ENCODE measurements at places on chromosomes 5 and 9. TPM values are rescaled to one million over a fixed set of nuclear protein-coding genes. Genes with fewer than 3 reads are reported as not detected.

DNA sequence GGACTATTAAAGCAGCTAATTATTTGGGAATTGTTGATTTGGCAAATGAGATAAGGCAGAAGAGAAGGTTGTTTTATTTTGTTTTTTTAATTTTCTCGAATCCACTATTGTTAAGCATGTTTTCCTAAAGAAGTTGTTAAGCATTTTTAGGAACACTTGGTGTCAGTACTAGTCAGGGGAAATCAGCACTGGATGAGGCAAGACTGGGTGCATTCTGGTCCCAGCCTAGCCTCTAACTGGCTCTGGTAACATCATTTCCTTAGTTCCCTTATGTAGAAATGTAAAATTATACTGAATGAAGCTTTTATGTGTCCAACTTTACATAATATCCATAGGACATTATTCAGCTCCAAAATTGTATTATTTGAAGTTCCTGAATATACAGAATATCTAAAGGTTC lies 196.1 kb downstream of the PCSK5 start:
- no peak for DNase-seq

- peak; percentile 79 for DNase-seq
Measured at GRCh38 chr5:179793468-179794139, at the start of gene LTC4S. LTC4S (plus strand) TSS chr5:179793986; CDS start chr5:179794081, 95 bp downstream.

- DNase-seq, result no peak
Measured at GRCh38 chr9:130883479-130883878, 13.1 kb downstream of the QRFP start.

DNA sequence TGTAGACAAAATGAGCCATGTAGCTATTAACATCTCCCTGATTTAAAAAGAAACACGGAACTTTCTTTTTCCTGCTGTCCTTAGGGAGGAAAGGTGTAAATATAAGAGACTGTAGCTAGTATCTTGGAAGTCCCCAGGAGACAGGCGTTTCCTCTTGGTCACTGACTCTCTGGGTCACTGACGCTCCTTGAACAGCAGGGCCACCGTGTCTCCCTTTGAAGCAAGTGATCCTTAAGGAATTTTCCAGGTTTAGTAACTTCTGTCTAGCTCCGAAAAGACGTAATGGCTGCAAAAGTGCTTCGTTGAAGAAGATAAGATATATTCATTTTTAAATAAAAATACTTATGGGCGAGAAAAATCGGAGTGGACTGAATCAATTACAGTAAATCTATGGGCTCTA lies 745 bp upstream of the CLTA start:
- no peak for DNase-seq

- no peak for DNase-seq
Measured at GRCh38 chr5:71925608-71926091, 181.6 kb upstream of the MAP1B start.

DNA sequence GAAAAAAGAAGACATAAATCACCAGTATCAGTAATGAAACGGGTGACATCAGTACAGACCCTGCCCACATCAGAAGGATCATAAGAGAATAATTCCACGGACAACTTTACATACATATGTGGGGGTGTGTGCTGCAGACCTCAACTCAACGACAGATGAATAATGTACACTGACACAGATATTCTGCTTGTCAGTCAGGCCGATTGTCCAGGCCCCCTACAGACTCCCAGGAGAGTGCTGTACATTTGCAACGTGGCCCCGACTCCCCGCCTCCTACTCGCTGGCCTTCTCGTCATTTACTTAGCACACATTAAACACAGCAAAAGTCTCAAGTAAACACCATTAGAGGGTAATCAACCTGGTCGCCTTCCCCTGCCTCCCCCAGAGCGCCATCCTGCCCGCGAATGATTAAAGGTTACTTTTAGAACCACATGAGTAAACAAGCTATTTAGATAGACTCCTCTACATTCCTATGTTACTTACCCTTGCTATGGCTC lies 3.5 kb upstream of the TMED9 start:
- no peak for DNase-seq

DNA sequence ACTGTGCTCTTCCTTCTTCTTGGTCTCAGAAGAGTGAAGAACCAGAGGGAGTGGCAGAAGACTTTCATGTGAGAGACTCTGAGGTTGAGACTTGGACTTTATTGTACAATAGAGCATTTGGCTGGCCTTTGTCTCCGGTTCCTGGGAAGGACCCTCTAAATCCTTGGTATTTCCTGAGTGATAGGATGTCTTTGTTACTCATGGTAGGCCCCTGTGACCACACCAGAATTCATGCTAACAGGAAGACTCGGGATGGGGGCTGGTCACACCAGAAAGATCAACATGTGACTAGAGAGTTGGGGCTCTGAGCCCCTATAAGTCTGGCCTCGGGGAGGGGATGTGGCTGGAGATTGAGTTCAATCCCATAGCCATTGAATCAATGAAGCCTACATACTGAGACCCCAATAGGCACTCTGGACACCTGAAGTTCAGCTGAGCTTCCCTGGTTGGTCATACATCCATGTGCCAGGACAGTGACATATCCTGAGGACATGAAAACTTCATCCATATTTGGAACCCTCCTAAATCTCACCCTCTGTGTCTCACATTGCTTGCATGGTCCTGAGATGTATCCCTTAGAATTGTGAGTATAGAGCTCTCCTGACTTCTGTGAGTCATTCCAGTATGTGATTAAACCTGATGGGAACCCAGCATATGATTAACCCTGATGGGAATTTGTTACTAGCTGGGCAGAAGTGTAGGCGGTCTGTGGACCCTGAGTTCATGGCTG lies 201.7 kb downstream of the GADD45G start:
- DNase-seq, result no peak

GRCh38 chr5:1936413-1936812 lies 53.7 kb upstream of the IRX4 start:
- DNase-seq, result no peak

DNA sequence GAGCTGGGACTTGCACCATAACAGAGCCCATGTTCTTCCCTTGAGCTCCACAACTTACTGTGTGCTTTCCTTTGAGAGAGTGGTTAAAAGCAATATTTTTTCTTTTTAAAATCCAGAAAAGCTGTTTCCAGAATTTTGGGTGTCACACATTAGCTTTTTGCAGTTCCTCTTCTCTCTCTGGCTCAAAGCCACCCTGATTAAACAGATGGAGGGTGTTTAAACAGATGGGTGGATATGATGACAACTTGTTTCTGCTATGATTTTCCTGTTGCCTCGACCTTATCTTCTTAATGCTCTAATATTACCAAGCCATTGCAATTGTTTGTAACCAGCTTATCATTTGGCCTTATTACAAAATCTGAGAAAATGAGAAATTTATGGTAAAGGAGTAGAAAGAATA lies 22.9 kb upstream of the CFAP95 start:
- DNase-seq, result no peak

DNA sequence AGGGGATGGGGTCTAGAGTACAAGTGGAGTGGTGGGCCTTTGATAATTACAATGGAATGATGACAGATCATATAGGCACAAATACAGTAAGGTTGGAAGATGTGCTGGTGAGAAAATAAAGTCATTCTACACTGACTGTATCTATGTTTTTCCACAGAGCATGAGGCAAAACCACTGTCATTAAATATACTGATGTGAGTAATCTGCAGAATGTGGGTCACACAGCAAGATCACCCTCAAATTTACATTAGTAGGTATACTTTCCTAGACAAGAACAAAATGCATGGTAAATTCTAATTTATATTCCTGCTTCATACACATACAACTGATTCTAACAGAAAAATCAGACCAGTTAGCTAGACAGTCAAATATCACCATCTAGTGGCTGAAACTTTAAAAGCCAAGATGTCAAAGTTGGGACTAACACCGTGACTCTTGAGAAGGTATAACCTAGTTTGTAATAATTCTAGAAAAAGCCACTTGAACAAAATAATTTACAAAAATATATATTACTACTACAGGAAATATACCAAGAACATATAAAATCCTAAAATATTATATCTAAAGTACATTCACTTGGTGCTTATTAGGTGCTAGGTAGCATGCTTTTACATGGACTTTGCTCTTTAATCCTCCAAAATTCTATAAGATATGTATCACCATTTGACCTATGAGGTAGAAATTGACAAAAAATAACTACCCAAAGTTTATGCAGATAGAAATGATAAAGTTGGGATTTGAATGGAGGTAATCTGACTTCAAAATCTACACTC lies 19.5 kb downstream of the TTC33 start:
- peak; percentile 73 for DNase-seq

DNA sequence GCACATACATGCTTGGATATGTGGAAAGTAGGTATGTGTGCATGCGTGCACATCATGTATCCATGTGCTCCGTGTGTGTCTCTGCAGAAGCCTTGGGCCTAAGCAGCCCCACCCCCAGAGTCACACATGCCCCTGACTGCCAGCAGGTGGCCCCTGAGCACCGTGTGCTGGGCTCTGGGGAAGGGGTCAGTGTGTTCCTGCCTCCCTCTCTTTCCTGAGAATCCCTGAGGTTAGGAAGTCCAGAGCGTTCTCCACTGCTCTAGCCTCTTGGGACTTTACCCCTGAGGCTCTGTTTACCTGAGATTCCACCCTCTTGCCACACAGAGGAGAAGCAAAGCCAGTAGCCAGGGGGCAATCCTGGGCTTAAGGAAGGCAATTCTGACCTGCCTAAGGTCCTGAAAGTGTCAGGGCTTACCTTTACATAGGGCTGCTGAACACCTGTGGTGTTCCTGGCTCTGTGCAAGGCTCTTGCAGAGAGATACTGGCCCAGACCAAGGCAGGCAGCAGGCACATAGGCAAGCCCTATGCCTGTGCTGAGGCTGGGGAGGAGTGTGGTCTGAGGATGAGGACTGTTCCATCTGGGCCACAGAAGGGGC lies 207.3 kb downstream of the TMEM38B start:
- no peak for DNase-seq

DNA sequence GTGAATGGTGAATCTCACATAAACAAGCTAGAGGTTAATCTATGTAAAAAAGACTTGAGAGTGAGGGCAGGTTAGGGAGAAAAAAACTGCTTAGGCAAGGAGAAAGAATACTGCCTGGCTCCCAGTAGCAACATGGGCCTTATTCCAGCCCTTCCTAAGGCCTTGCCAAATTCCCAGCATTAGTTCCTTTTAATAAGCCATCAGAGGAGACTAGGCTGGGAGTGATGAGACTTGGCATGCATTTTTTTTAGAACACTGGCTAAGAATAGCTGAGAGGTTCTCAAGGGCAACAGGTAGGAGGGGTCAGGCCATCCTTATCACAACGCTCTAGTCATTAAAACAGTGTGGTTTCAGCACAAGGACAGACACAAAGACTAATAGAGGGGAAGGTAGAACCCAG lies 20.9 kb upstream of the ZBTB43 start:
- DNase-seq, result no peak

DNA sequence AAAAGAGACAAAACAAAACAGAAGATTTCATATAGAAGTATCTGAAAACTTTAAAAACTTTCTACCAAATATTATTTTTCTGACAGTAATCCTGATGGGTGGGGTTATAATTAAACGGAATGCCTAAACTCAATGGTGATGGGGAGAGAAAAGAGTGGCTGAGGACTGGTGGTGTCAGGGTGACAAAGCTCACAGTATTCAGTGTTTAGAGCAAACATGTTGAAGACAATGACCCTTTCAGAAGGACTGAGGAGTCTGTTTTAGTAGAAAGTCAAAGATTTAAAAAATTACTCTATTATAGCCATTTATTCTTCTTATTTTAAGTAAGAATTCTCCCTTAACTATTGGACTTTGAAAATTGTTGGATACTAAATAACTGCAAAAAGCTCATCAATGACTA lies 1144.0 kb downstream of the TAF11L14 start:
- no peak for DNase-seq

DNA sequence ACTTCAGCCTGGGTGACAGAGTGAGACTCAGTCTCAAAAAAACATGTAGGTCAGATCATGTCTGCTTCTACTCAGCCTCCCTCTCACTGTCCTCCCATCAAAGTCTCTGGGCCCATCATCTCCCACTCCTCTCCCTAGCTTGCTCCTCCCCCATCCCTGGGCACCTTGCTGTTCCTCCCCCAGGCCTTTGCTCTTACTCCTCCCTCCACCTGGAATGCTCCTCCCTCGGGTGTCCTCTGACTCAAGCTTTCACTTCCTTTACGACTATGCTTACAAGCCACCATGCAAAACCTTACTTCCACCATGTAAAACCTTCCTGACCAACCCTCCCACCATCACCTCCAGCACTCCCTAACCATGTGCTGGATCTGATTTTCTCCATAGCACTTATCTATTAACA lies 51.5 kb downstream of the MTMR12 start:
- DNase-seq, result no peak

- DNase-seq, result no peak
Measured at GRCh38 chr5:34957857-34958690, 28.7 kb downstream of the DNAJC21 start.

GRCh38 chr5:146644831-146645230 lies 128.8 kb upstream of the GPR151 start:
- no peak for DNase-seq

DNA sequence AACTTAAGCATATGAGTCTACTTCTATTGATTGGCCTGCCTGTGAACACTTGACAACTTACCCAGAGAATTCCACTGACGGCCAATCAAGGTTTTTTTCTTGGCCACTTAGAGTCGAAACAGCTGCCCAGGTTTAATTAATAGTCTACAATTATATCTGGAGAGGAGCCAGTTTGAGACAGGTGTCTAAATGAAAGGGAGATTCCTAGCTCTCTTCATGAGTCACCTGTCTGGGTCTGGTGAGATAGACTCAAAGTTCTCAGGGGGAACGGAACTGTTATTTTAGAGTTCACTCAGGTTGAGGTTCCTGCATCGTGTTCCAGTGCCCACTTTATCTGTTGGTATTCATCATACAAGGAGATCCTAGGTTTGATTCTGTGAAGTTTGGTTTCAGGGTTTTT lies 111.0 kb downstream of the CD180 start:
- no peak for DNase-seq

GRCh38 chr9:120091206-120091605 lies 488.8 kb downstream of the CDK5RAP2 start:
- DNase-seq, result no peak

DNA sequence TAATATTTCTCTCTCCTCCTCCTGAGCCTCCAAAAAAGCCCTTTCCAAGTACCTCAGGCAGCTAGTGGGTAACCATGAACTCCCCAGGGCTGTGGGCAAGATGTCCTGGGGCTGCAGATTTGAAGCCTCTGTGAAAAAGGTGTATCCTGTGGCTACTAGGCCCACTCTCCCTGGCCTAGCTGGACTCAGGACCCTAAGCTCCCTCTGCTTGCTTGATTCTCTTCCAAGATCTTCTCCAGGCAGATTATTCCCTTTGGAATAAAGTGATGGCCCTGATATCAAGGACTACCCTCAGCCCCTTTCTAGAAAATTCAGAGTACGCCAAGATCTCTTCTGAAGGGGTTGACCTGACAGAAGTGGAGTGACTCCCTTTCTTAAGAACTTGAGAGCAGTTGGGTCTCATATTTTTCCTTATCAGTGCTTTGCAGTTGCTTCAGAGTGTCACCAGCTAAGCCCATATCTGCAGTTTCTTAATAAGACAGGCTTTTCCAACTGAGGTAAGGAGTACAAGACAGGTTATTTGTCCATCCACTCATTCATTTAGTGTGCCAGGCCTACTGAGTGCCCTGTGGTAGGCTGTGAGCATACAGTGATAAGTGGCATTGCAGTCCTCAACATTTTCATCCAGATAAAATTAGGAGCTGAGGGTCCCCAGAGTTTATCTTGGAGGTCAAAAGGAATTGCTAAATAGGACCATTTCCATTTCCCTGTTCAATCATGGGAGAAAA lies 42.5 kb downstream of the CYSTM1 start:
- no peak for DNase-seq

Gene GPRIN1
- total RNA-seq, result 1.9 TPM

Gene IL4
- total RNA-seq, result 2.1 TPM

Gene IFNA13
- not detected for total RNA-seq

Gene SOHLH1
- not detected for total RNA-seq

Gene QRFP
- total RNA-seq, result not detected

Gene LHX3
- not detected for total RNA-seq

Gene CFAP157
- not detected for total RNA-seq

Gene PRRX2
- not detected for total RNA-seq

Gene PPWD1
- 93.8 TPM for total RNA-seq

Gene SLC27A6
- not detected for total RNA-seq

Data from CD4-positive, CD25-positive, alpha-beta regulatory T cell (primary cell).